ENCODE measurements at places on chromosomes 1 and 21.

- DNase-seq, result no peak
These were observed 411.3 kb upstream of the RUNX1 start for GRCh38 chr21:35460441-35460840.

DNA sequence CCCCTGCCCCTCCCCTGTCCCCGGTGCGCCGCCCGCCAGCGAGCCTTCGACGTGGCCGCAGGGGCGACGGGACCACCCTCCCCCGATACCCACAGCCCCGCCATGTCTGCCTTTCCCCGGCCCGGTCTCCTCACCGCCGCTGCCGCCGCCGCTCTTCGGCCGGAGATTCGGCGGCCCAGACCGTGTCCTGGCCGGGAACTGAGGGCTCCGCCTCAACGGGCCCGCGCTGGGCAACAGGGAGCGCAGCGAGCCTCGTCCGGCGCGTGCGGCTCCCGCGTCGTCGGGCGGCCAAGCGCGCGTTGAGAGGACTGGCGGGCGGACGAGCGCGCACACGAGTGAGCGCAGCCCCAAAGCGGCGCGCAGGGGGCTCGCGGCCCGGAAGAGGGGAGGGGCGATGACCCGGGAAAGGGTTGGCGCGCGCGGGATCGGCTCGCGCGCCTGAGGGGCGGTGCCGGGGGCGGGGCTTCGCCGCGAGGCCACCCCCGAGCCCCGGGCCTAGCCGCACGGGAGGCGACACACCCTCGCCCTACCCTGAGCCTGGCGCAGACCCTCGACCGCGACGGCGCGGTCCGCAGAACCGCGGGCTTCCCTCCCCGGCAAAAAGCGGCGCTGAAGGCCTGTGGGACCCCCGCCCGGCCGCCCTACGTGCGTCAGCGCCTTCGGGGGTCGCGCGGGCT, at the start of gene BTG3:
Gene BTG3 (minus strand): TSS at position 337 of the 677 bp plus-strand sequence. CDS start 3,757 bp downstream, outside the sequence.
- peak; percentile 59 for DNase-seq

DNA sequence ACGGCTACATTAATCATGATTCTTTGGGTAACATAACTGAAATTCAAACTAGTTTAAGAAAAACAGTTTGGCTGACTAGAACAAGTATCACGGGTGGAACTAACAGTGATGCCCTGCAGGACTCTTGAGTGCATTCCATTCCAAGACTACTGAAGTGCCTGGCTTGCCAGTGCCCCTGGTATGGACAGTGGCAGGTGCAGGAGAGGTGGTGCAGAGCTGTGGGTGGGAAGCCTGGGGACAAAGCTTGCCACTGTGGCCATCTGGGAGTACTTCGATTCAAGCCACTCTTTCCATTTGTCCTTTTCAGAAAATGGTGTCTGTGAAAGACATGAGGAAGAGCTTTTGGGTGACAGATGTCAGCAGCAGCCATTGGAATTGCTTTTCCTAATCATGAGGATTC, 166.5 kb downstream of the RRAGC start:
- DNase-seq, result no peak

DNA sequence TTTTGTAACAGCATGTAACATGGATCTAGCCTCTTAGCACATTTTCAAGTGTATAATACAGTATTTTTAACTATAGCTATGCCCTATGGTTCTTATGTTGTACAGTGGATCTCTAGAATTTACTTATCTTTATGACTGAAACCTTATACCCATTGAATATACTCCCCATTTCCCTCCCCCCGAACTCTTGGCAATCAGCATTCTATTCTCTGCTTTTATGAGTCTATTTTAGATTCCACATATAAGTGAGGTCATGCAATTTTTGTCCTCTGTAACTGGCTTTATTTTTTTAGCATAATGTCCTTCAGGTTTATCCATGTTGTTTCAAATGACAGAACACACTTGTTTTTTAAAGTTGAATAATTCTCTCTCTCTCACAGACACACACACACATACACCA, 3.1 kb upstream of the GBP6 start:
- no peak for DNase-seq

DNA sequence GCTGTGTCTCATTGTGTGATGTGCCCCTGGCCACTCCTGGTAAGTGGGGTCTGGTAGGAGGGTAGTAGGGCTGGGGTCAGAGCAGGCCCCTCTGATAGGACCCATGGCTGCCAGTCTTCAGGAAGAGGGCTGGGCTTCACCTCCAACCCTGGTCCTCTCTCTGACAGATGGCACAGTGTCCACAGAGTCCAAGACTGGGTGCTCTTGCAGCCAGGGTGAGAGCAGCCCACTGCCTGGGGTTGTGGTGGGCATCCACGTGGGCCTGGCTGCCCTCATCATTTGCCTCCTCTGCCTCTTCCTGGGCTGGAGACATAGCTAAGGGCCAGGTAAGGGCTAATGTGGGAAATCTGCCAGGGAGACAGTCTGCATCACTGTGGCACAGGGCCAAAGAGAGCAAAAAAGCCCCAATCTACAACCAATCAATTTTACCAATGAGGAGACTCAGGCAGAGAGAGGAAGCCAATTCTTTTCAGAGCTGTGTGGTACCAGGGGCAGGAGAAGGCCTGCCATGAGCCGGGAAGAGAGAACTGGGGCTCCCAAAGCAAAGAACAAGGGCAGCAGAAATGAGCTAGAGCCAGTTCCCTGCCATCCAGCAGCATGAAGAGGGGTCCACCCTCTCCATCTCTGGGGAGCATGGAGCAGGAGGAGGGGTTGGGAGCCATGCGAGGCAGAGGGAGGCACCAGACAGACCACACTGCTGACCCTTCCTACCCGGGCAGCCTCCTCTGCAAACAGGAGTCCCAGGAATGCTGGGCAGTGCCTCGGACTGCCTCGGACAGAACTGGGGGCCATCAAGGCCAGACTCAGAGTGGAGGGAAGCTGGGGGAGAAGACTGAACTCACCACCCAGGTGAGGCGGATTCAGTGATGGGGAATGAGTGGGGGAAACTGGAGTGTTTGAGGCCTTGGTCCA, 26.8 kb downstream of the SLC27A3 start:
- DNase-seq, result no peak

GRCh38 chr1:181081395-181081794, 7.1 kb upstream of the IER5 start:
- DNase-seq, result no peak

GRCh38 chr1:35659589-35659988, 18.3 kb upstream of the PSMB2 start:
- DNase-seq, result no peak

- DNase-seq, result no peak
These were observed 361.0 kb downstream of the SETD4 start for GRCh38 chr21:35699361-35699760.

DNA sequence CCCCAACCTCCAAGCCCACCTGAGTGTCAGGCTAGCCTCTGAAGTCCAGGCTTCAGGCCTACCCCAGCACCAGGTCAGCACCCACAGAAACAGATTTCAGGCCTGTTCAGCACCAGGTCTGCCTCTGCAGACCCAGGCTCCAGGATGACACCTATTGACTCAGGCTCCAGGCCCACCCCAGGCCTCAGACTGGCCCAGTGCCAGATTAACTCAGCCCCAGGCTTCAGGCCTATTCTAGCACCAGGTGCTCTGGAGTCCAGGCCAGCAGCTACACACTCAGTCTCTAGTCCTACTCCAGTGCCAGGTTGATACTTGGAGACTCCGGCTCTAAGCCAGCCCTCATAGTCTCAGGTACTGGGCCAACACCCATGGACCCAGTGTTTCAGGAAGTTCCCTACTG, 541.7 kb upstream of the PBX1 start:
- DNase-seq, result no peak

GRCh38 chr1:22941257-22941656, 31.4 kb downstream of the LACTBL1 start:
- no peak for DNase-seq

DNA sequence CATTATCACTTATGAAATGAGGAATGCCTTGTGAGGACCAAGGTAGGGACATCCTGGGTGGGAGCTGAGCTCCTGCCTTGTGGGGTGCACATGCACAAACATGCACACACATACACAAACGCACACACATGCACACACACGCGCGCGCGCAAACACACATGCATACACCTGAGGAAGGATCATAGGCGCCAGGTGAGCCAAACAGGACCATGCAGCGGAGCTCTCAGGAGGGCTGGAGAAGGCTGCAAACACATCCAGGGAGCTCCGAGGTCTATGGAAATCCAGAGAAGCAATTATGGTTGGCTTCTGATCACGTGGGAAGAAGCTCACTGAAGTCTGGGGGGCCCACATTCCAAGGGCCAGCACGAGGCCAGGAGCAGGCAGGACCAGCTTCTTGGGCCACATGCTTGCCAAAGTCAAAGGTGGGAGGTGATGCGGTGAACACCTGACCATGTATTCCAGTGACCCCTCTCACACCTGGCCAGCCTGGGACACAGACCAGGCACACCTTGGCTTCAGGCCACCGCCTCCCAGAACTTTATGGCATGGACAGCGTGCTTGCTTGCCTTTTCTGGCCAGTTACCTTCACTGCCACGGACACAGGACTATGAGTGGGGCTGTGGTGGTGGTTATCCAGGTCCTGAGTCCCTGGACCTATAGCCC, 13.6 kb downstream of the GPR137B start:
- no peak for DNase-seq

- no peak for DNase-seq
These were observed at the start of gene DSCAM for GRCh38 chr21:40846587-40847411. TSS of gene DSCAM (minus strand) at chr21:40847158. CDS start at chr21:40846661, 497 bp downstream.

DNA sequence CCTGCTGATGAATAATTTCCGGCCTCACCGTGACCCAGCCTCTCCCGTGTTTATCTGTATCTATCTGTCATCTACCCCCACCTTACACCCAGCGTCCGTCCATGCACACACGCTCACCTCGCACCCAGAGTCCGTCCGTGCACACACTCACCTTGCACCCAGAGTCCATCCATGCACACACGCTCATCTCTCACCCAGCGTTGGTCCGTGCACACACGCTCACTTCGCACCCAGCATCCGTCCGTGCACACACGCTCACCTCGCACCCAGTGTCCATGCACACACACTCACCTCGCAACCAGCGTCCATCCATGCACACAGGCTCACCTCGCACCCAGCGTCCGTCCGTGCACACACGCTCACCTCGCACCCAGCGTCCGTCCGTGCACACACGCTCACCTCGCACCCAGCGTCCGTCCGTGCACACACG, 25.0 kb upstream of the COL18A1 start:
- no peak for DNase-seq

- no peak for DNase-seq
These were observed 178.5 kb upstream of the LMO4 start for GRCh38 chr1:87150143-87150542.

- peak; percentile 40 for DNase-seq
These were observed 11.7 kb upstream of the BNIPL start for GRCh38 chr1:151024540-151025146.

GRCh38 chr1:179016706-179017382, 8.8 kb upstream of the FAM20B start:
- peak; percentile 96 for DNase-seq

DNA sequence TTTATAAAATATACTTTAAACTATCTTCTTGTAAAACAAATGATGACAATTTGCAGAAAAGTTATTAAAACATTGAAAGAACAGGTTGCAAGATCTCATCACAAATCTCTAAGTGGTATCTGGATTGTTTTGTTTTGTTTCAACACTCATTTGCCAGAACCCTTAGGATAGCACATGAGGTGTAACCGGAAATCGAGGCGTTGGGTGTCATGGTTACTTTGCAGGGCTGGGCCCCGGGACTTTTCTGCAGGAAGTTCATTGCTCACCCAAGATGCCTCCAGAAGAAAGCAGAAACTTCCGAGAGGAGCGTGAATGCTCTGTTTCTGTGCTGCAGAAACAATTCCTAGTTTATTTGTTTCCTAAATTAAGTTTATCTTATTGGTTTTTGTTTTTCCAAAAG, 2.5 kb downstream of the DISC1 start:
- no peak for DNase-seq

GRCh38 chr1:20729990-20730689, 2.4 kb downstream of the SH2D5 start:
- no peak for DNase-seq

DNA sequence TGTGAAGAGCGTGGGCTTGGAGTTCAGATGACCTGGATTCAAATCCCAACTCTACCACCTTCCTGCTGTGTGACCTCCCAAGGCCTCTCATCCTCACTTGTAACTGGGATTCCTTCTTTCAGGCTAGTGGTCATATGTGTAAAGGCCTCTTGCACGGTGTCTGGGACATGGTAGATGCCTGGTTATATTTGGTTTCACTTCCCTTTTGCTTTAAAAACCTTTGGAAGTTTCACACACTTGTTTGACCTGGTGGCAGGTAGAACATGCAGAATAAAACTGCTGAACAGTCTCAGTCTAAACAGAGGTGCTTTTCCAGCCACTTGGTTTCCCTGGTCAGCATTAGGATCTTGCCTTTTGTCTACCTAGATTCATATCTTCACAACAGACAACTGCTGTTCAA, 37.0 kb upstream of the RCAN3 start:
- DNase-seq, result no peak

DNA sequence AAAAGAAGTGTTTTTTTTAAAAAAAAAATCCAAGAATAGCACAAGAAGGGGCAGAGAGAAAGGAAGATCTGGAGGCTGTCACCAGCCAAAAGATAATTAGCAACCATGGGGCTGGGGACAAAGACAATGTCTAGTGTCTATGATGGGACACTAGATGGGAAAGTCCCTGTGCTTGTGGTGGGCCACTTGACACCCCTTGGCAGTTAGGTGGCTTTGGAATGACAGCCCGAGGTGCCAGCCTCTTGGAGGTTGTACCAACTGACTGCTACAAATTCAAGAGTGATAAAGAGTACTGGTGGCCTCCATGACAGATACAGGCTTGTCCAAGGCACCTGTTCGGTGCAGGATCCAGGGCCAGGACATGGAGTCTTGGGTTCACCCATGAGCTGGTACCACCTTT, 21.6 kb downstream of the ATP2B4 start:
- DNase-seq, result no peak

- no peak for DNase-seq
These were observed 20.2 kb upstream of the ZBTB21 start for GRCh38 chr21:42030311-42030710.

GRCh38 chr21:43331962-43332828, 94.7 kb downstream of the SIK1 start:
- peak; percentile 52 for DNase-seq

DNA sequence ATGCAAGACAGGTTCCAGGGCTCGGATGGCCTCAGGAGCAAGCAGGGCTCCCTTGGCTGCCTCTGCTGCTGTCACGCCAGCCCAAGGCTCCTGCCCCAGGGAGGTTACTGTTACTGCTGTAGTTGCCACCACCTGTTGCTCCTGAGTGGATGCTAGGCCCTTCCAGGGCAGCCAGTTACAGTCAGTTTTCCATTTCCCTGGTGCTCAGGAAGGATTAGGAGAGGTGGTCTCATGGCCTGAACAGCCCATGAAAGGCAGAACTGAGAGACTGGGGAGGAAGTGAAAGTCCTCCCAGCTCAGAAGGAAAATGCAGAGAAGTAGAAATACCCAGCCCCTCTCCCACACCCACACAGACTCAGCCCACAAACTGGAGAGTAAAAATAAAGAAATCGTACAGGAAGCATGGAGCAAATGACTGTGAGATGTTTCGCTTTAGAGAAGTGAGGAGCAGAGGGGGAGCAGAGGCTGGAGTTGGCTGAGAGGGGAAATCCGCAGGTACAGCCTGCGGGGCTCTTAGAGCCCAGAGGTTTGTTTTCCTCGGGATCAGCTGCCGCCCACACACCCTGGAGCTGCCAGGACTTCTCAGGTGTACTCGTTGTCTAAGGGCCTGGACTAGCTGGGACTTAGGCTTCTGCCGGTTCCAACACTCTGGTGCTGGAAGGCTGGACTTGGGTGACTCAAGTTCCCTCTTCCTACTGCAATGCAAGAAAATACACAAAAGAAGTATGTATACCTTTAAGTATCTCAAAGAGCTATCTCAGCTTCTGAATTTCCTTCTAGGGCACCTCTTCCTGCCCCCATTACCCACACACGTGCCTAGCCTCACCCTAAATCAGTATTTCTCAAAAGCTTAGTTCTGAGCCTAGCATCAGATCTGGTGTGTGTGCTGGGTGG, 2.3 kb downstream of the IL6R start:
- no peak for DNase-seq

All from stromal cell of bone marrow (primary cell).